Left kidney (tissue), 8 donors: ENCODE measurements at places on chromosomes 1 and 21.

DNA sequence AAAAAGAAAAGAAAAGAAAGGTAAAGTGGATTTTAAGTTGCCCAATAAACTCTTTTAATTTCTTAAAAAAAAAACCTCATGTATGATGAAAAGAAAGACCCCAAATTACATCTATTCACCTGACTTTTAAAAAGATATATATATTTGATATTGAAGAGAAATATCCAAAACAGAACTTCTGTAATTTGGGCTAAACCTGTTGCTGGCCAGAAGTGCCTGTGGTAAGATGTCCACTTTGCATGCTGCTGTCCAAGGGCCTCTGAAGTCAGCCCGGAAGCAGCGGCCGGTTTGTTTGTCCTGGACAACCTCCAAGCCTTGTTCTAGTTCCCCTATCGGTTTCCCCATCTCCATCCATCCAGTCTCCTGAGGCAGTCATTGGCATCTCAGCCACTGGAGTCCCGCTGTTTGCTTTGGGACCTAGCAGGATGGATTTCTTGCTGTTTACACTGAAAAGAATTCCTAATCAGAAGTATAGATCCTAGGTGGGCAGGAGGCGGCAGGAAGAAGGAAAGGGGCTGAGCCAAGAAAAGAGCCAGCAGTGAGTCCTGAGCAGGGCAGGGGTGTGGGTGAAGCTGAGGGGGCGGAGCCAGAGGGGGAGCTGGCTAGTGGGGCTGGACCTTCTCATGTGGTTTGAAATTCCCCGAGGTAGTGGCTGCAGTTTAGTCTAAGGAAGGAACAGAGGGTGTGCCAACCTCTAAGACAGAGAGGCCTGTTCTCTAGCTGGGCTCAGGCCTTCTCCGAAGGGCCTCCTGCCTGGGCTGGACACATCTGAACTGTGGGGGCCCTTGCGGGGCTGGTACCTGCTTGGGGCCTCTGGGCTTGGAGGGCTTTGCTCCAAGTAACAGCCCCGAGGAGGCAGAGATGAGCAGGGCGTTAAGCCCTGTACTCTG, 3.3 kb downstream of the NCMAP start:
- peak; percentile 68 for DNase-seq

DNA sequence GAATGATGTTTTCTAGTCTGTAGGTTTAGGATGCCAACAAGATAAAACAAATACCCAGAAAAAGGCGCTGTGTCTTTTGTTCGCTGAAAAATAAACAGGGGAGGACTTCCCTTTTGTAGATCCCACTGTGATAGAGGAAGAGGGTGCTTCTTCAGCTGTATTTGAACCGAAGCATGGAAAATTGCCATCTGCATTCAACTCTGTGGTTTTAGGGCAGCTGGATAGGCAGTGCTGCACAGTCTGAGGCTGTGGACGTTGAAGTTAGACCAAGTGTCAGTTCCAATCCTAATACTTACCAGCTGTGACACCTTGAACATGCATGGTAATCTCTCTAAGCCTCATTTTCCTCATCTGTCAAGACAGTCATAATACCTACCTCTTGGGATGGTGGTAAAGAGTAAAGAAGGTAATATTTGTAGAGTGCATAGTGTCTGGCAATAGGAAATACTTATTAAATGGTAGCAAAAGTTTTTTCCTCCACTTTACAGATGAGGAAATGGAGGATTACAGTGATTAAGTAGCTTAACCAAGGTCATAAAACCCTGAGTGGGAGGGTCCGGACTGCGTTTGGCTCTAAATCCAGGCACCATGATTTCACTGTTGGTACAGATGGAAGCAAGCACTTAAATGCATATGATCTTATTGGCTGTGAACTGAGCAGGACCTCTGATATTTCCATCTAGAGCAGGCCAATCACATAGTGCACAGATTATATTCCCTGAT, 48.5 kb downstream of the UTP25 start:
- no peak for DNase-seq

- no peak for DNase-seq
These were observed 211.9 kb upstream of the SPAG17 start for GRCh38 chr1:118396829-118397495.

DNA sequence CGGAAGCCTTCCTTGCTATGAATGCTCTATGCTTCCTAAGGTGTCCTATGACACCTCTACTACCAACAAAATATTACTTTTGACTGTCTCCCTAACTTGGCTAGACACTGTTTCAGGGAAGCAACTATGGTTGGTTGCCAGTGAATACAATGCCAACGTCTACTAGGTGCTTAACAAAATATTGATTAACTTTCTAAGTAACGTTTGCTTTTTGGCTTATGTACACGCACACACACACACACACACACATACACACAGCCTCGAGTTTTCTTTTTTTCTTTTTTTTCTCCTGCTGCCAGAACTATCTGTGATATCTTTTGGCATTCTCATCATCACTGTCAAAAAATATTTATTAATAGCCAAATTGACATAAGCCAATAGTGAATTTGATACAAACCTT, 864.0 kb downstream of the PLA2G4A start:
- no peak for DNase-seq

DNA sequence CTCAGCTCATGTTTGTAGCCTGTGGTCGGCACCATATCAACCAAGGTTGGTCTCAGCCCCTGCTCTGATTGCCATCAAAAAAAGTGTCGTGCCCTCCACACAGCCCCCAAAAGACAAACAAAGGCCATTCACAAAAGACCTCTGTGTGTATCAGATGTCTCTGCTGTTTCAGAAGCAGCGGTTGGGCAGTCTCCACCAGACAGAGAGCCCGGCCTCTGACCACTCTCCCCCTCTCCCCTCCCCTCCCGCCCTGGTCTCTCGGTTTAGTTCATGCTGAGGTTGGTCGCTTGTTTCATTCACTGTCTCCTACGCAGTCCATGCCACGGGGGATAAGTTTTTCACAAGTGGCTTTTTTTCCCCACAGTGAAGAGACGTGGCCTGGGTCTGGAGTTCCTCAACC, 27.1 kb downstream of the ACTA1 start:
- DNase-seq = peak; percentile 38

- DNase-seq = no peak
These were observed 1.8 kb upstream of the OMA1 start for GRCh38 chr1:58548371-58548770.

DNA sequence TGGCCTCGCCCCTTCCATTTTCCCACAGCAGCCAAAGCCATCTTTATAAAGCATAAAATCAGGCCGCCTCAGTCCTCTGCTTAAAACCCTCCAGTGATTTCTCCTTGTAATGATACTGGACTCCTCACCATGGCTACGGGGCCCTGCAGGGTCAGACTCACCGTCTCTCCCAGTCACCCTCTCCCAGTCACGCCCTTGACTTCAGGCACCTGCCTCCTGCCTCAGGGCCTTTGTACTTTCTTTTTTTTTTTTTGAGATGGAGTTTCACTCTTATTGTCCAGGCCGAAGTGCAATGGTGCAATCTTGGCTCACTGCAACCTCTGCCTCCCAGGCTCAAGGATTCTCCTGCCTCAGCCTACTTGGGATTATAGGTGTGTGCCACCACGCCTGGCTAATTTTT, 47.8 kb downstream of the PIK3CD start:
- DNase-seq = no peak

DNA sequence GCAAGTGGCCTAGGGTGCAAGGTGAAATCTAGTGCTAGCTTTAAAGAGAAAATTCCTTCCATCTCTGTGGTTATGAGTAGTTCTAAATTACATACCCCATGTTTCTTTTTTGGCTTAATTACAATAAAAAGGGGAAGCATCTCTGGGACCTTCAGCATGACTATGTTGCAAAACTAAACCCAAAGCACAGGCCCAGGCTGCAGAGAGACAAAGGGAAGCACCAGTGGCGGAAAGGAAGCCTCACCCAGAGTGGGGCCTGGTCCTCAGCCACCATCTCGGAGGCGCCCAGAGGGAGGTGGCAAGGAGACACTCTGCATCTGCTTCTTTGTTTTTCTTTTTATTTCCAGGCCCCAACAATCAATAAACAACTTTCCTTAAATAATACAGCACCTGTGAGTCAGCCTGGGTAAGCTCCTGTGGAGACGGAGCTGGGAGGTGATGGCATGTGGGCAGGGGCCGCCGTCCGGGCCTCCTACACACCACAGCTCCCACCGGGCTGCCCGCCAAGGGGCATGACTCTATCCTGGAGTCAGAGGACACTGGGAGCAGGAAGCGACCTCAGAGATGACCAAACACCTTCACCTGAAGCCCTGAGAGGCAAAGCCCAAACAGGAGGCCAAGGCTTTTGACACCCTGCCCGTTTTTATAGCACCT, 21.7 kb downstream of the ITPKB start:
- DNase-seq = no peak

DNA sequence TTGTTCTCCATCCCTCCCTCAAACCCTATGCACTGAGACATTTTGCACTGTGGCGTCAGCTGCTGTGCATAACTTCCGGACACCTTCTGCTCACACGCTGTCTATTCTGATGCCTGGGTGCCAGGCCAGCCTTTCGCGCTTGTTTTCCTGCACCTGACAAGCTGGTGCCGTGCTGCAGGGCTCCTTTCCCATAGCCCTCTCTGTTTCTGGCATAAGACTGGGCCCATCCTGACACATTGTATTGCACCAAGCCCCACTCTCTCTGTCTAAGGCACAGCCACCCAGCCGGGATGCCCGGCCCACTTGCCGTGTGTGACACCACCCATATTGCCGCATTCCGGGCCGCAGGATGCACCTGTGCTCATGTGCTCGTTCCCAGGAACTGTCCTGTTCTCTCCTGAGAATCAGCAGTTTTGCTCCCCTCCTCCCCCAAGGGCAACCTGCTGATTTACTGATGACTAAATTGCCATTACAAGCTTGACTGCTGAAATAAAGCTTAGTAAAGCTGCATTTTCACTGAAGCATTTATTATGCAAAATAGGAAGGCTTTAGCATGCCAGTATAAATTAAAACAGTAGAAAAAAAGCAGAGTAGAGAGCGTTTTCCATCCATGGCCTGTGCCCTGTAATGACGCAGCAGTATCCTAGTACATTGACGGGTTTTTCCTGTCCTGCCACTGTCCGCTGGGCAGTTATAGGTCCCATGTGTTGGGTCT, 88.0 kb downstream of the CD247 start:
- no peak for DNase-seq

DNA sequence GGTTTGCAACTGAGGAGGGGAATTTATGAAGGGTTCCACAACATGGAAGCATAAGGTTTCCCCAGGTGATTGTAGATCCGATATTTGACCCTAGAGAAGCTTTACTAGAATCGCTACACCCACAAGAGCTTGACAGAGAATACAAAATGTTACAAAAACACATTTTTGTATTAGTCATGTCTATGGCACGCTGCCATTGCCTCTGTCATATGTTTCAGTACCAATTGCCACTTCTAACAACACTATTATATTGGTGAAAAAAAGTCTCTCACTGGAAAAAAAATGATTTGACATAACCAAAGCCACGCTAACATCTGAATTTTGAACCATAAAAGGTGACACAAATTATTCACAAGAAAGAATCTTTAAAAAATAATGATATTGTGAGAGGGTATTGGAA, 214.5 kb downstream of the KCNT2 start:
- DNase-seq = no peak

- DNase-seq = no peak
These were observed 986 bp upstream of the RNF186 start for GRCh38 chr1:19815801-19816736.

DNA sequence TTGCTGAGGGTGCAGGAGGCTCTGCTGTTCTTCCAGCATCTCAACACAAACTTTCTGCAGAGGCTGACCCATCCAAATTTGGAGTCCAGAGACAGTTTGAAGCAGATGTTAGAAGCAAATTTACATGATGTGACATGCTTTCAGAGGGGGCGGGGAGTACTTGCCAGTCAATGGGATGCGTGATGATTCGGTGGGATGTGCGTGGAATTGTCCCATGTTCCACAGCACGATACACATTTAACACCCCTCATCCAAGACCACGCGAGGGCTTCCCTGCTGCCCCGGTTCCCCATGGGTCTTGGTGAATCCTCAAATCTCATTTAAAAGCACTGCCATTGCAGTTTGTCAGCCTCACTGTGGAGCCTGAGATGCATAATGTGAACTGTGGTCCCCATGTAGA, 78.6 kb upstream of the TLR5 start:
- no peak for DNase-seq

DNA sequence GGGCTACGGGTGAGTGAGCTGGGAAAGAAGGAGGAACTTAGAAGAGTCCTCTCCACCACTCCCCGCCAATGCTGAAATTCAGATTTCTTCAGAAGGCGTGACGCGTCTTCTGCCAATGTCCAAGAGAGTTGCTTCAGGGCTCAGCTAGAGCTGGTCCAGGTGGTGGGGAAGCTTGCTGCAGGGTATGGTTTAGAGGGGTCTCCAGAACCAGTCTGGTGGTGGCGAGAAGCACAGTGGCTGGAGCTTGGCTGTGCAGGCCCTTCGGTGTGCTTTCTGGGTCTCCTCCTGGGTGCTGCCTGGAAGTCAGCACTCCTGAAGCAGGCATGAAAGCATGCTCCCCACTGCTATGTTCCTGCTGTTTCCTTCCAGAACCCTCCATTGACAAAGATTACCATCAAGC, 387.2 kb downstream of the PTPRU start:
- DNase-seq = no peak

GRCh38 chr1:9361630-9362260, 69.1 kb downstream of the SPSB1 start:
- no peak for DNase-seq

DNA sequence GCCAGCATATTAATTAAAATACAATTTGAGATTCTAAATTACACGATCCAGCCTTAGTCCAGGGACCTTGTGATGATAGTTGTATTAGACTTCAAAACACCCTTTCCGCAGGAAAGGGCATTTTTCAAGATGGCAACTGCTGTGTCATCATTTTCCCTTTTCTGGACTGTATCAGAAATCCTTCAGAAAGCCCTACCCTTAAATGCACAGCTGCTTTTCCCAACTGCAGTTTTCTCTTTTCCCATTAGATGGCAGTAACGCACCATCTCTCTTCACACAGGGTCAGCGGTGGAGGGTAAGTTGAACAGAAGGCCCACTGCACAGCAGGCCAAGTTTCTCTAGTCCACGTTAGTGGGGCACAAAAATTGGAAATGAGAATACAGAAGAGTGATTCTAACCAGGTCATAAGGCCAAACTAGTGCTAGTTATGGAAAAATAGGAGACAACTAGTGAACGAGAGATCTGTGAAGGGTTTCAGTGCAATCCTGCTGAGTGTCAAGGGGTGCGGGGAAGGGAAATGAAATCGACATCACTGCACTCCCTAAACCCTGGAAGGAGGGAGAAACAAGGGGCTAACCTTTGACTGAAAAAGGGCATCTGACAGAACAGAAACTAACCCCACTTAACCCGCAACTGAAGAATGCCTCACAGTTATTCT, 22.1 kb upstream of the TDRD10 start:
- peak; percentile 88 for DNase-seq

DNA sequence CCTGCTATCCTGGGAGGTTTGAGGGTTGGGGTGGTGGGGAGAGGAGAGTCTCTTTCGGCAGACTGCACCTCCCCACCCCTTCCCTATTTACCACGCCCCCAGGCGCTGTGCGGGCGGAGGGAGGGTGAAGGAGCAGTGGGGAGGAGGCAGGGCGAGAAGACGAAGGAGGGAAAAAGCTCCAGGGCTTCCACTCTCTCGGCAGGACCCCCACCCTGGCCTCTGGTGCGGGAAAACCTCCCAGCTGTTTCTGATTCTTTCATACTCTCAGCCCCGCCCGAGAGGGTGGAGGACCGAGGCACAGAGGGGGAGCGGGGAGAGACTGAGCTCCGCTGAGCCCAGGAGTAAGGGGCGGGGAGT, 866 bp upstream of the WNT2B start:
- DNase-seq = no peak
